ENCODE measurements at places on chromosomes 13 and 19. TPM values are rescaled to one million over a fixed set of nuclear protein-coding genes. Genes with fewer than 3 reads are reported as not detected.

Gene B3GNT3
- 4.3 TPM for total RNA-seq

Gene CRX
- total RNA-seq = not detected

Gene ZNF382
- total RNA-seq = 0.07 TPM

Gene KIR2DL1
- not detected for total RNA-seq

All from A549 treated with Mapracorat at 1 μM for 4 hours (cell line).